Right lobe of liver (tissue), 6 donors: ENCODE measurements at places on chromosomes 3 and 15. TPM values are rescaled to one million over a fixed set of nuclear protein-coding genes. Genes with fewer than 3 reads are reported as not detected.

GRCh38 chr3:120561251-120562045 lies 34.7 kb upstream of the NDUFB4 start:
- peak; percentile 65 for DNase-seq

GRCh38 chr3:50648313-50648712 lies 26.4 kb upstream of the DOCK3 start:
- DNase-seq, result no peak

GRCh38 chr3:81744366-81744765 lies 17.1 kb downstream of the GBE1 start:
- no peak for DNase-seq

DNA sequence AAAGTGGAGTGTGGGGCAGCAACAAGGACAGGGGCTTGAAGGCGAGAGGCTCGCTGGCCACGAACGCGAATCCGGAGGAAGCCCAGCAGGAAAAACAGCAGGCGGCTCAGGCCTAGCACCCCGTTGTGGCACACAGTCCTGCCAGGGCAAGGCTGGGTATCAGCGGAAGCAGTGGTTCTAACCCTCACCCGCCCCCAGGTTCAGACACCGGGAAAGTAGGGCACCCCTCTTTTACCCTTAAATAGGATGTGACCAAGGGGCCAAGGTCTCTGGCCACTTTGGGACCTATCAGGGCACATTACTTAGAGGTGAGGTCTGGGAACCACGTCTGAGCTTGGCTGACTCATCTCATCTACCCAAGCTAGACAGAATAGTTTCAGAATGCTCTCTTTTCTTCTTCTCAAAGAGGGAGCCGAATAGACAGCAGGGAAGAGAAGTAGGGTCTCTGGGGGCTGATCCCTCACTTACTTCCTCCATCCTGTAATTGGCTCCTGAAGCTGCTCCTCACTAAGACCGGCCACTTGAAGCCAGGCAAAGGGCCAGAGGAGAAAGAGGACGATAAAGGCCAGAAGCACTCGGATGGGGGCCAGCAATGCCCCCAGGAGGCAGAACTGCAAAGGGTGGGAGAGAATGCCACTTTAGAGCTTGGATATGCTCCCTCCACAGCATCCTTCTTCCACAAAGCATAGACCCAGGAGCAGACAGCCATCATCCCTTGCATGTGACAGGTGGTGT lies 1.7 kb downstream of the LPCAT4 start:
- no peak for DNase-seq

- DNase-seq, result no peak
Measured at GRCh38 chr3:19652336-19652735, 281.7 kb downstream of the EFHB start.

GRCh38 chr15:91146728-91147127 lies 46.7 kb downstream of the SV2B start:
- DNase-seq, result no peak

DNA sequence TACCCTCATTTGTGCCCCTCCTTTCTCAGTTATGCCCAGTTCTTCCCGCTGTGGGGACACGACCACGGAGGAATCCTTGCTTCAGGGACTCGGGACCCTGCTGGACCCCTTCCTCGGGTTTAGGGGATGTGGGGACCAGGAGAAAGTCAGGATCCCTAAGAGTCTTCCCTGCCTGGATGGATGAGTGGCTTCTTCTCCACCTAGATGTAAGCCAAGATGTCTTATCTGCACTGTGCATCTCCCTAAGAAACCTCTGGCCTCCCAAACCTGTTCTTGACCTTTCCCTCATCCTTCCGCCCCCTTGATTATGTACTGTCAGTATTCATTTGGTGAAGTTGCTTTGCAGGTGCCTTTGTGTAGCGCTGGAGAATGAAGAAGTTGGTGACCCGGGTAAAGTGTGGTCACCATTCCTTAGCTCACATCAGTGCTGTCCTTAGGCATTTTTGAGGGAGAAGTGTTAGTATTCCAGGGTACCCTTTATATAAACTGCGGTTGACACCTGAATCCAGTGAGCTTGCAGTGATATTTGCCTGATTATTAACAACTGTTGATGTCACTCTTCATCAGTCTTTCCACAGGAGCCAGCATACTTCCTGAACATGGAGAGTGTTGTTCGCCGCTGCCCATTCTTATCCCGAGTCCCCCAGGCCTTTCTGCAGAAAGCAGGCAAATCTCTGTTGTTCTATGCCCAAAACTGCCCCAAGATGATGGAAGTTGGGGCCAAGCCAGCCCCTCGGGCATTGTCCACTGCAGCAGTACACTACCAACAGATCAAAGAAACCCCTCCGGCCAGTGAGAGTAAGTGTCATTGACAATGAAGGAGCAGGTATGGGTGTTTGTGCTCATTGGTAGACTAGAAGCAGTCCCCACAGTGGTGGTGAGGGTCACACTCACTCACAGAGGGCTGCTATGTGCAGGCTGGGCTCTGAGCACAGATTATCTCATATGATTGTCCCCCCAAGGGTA lies 966 bp downstream of the ALAS1 start:
- peak; percentile 53 for DNase-seq

GRCh38 chr15:68440136-68440535 lies 8.2 kb upstream of the ITGA11 start:
- DNase-seq, result no peak

GRCh38 chr15:85825719-85826118 lies 31.0 kb upstream of the KLHL25 start:
- DNase-seq, result no peak

- DNase-seq, result no peak
Measured at GRCh38 chr3:194880940-194881925, 195.6 kb downstream of the FAM43A start.

GRCh38 chr3:7565574-7565973 lies 704.7 kb downstream of the GRM7 start:
- DNase-seq, result no peak

- no peak for DNase-seq
Measured at GRCh38 chr3:36525115-36525801, 145.0 kb downstream of the STAC start.

GRCh38 chr3:53536282-53536681 lies 41.9 kb downstream of the CACNA1D start:
- DNase-seq, result no peak

GRCh38 chr3:169334991-169335390 lies 328.5 kb downstream of the MECOM start:
- no peak for DNase-seq

GRCh38 chr3:3065876-3066275 lies 44.3 kb downstream of the IL5RA start:
- no peak for DNase-seq

DNA sequence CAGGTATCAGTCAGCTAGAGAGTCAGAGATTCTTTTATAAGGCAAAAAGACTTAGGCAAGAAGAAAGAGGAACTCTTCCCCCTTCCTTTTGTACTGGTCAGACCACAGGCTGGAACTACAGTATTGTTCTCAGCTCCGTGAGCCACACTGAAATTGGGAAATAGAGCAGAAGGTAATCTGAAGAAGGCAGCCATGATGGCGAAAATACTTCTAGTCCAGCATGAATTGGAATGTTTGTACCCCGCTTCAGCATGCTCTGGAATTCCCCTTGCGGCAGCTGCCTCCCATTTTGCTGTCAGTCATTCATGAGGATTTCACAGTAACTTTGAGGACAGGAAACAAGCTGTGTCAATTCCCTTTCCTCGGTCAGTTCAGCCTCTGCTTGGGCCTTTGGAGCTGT lies 96.2 kb downstream of the CORO2B start:
- DNase-seq, result no peak

PSTPIP1 gene
- total RNA-seq, result 1.8 TPM

CSK gene
- total RNA-seq, result 44.2 TPM

GALNT15 gene
- 2.0 TPM for total RNA-seq

ETV5 gene
- 11.1 TPM for total RNA-seq

PP2D1 gene
- total RNA-seq, result not detected

GPR171 gene
- total RNA-seq, result 0.22 TPM

CCR9 gene
- not detected for total RNA-seq

ANKRD34C gene
- not detected for total RNA-seq

FGF12 gene
- 0.77 TPM for total RNA-seq
